AG04450 (cell line): ENCODE measurements at places on chromosomes 7 and 10.

- DNase-seq, result no peak
These were observed 87.2 kb upstream of the HPS1 start for GRCh38 chr10:98533746-98534445.

- no peak for DNase-seq
These were observed 138.6 kb upstream of the AKR1E2 start for GRCh38 chr10:4687397-4687796.

GRCh38 chr7:116554911-116555310, 30.1 kb downstream of the CAV1 start:
- no peak for DNase-seq

DNA sequence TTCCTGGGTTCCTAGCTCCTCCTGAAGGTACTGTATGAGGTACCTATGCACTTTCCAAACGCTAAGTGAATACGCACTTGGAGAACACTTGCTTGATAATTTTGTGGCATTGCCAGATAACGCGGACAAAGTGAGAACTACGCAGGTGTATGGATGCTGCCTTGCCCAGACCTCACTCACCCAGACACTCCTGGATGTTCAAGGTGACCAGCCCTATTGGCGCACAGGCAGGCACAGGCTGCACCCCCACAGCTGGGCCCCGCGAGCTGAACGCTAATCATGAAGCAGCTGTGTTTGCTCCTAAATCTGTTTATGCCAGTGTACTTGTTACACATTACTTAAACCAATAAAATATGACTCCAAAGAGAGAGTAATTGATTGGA, 27.3 kb downstream of the DIP2C start:
- DNase-seq, result no peak

- DNase-seq, result no peak
These were observed 36.3 kb downstream of the SLC25A13 start for GRCh38 chr7:96285579-96285978.

- no peak for DNase-seq
These were observed 122.7 kb upstream of the PRSS1 start for GRCh38 chr7:142626420-142627035.

- no peak for DNase-seq
These were observed 460.3 kb downstream of the SUGCT start for GRCh38 chr7:40595129-40595528.

DNA sequence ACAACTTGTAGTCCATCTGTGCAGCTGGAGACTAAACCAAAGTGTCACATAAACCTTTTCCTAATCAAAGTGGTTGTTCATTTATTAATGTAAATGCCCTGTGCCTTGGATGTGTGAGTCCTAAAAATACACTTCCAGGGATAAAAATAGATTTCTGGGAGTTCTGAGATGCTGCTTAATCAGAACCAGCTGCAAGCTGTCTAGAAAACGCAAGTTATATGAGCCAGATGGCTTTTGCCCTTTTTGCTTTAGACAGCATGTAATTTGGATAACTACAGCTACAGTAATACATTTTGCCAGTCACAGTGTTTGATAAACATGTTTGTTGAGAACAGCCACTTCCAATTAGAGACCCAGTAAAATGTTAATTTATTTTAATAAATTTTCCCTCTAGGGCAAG, 185.1 kb upstream of the PRPS1L1 start:
- DNase-seq, result peak; percentile 1

DNA sequence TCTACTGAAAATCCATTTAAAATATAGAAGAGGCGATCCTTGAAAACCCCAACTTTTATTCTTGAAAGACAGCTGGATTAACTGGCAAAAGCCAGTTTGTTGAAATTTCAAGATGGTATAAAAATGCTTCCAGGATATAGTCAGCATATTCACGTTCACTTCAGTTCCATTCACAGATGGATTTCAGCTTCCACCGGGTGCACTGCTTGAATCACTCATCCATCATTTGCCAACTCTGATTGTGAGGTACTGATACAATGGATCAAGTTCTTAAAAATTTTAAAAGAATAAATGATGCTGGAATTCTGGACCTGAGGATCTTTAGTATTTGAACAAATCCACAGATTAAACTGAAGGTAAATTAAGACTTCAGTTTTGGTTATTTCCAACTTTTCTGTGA, 2.4 kb downstream of the PURB start:
- DNase-seq, result no peak

DNA sequence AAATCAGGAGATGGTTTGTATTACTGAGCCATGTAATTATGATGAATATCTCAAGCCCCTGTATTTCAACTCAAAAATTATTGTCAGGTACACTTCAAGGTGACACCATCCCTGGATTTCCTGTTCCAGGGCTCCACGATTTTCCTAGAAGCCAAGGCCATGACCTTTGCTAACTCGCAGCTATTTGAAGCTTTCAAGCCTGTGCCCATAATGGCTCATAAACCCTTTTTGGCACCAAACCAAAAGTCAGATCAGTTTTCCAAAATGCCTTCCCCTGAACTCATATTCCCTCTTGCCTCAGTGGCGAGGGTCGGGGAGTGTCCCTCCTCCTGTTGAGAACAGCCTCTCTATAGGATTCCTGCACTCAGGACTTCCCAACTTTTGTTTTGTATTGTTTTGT, 70.8 kb downstream of the HIP1 start:
- no peak for DNase-seq

DNA sequence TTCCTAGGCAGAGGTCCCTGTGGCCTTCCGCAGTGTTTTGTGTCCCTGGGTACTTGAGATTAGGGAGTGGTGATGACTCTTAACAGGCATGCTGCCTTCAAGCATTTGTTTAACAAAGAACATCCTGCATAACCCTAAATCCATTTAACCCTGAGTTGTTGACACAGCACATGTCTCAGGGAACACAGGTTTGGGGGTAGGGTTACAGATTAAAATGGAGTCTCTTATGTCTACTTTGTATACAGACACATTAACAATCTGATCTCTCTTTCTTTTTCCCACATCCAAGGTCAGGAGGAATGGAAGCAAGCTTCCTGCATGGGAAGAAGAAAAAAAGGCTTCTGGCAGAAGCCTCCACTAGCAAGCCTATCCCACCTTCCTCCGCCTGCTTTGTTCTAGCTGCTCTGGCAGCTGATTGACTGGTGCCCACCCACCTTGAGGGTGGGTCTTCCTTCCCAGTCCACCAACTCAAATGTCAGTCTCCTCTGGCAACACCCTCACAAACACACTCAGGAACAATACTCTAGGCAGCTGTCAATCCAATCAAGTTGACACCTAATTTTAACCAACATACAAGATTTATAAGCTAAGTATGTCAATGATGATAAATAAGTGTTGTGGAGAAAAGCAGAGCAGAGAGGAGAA, 176.5 kb upstream of the CCZ1B start:
- DNase-seq, result no peak

DNA sequence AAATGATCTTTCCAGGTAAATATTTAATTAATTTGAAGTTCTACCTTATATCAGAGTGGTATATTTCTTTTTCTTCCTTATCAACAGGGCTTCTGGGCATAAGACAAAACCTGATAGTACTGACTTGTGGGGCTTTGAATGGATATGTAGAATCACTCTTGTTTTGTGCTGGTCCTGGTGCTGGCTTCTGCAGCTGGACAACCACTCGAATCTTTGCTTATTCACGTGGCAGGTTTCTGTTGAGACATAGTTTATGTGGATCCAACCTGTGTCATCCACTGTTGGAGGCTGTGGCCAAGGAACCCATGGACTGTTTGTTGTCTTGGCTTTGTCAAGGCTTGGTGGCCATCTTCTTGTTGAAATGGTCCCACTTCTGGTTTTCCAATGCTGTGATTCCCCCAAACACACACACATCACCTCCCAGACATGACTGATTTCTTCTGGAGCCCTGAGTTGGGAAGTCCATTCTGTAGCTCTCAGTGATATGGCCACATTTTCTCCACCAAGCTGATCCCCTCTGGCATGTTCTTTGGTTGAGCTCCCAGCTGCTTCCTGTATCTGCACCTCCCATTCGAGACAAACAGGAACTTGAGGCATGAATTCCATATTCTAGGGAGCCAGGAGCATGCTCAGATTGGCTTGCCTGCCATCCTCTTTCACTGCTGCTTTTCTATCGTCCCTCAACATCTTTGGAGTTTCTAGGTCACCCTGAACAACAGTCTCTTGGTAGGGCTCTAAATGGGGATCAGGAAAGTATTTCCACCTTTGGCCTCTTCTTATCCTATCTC, 19.5 kb downstream of the TAS2R41 start:
- DNase-seq, result no peak

GRCh38 chr10:113057948-113058522, 108.0 kb downstream of the TCF7L2 start:
- no peak for DNase-seq

GRCh38 chr7:27784399-27785053, 44.6 kb downstream of the TAX1BP1 start:
- no peak for DNase-seq

GRCh38 chr7:27185013-27185853, at the start of gene HOXA11:
Gene HOXA11 (minus strand): TSS chr7:27185232. CDS start chr7:27185144, 88 bp downstream.
- no peak for DNase-seq

DNA sequence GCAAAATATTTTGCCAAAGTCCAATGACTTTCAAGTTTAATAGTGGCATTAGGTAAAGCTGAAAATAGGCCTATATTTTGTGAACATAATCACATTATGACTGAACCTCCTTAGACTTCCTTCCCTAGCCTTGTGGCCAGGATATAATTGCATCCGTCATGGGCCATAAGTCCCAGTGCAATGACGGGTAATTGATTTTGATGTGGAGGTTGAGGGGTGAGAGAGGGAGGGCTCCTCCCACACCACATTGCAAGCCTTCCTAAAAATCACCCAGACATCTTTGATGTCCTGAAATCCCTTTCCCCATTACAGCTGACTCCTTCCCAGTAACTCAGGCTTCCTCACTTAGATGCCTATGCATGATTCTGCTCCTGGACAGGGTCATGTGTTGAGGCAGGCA, 25.6 kb downstream of the TAS2R41 start:
- DNase-seq, result no peak

GRCh38 chr10:106338486-106338885, 826.0 kb downstream of the SORCS1 start:
- DNase-seq, result no peak

DNA sequence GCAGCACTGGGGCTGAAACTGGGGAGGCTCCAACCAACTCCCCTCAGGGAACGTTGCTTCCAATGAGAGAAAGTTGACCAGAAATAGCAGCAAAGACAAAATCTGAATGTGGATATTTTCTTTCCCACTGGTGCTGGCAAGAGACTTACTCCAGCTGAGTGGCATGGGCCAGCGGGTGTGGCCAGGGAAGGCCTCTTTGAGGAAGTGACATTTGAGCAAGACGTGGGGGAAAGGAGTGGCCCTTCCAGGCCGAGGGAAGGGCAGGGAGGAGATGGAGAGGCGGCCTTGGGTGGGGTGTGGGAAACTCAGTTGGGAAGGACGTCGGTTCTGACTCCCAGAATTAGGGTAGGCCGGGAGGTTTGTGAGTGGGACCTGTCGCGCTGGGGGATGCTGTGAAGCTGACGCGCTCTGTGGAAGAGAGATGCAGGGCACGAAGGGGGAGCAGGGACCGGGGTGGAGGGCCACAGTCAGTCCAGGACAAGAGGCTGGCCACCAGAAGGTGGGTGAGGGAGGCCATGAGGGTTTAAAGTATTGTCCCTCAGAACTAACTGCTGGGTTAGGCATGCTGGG, 96.7 kb upstream of the IKZF1 start:
- no peak for DNase-seq

GRCh38 chr10:48462482-48463020, 142.3 kb downstream of the ARHGAP22 start:
- DNase-seq, result no peak

- no peak for DNase-seq
These were observed 60.9 kb downstream of the ANKRD7 start for GRCh38 chr7:118285358-118285757.

DNA sequence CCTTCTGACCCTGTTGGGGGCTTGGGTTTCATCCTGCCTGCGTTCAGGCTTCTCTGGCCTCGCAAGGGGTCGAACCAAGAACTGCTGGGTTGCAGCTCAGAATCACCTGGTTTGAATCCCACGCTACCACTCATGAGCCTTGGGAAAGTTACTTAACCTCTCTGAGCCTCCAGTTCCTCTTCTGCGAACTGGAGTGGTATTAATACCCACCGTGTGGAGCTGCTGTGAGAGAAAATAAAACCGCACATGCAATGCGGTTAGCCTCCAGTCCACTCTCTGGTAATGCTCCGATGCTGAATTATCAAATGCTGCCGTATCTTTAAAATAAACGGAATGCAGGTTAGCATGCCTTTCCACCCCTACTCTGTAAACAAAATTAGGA, 171.9 kb downstream of the ARHGAP12 start:
- DNase-seq, result no peak

- DNase-seq, result no peak
These were observed 146.3 kb upstream of the CELF2 start for GRCh38 chr10:10871352-10871751.

DNA sequence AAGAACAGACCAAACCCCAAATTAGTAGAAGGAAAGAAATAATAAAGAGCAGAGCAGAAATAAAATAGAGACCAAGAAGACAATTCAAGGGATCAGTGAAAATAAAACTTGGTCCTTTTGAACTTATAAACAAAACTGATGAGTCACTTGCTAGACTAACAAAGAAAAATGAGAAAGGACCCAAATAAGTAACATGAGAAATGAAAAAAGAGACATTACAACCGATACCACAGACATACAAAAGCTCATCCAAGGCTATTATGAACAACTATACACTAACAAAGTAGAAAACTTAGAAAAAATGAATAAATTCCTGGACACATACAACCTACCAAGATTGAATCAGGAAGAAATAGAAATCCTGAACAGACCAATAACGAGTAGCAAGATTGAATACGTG, 414.5 kb downstream of the HTR7 start:
- no peak for DNase-seq

DNA sequence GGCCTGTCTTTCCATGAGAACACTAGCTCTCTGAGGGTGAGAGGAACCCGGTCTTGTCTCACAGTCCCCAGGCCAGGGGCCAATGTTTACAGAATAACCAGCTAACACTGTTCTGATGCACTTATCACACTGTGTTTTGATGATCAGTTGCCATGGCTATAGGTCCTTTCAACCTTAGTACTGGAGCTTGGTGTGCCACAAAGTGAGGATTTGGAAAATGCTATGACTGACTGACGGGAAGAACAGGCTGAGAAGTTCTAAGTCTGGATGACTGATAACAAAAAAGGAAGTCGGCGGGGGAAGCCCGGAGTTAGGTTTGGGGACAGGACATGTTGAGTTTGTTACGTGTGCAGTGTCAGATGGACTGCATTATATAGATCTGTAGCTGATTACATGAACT, 141.8 kb downstream of the CTTNBP2 start:
- no peak for DNase-seq

- DNase-seq, result peak; percentile 77
These were observed 1.1 kb downstream of the DENND2A start for GRCh38 chr7:140639366-140640053.

DNA sequence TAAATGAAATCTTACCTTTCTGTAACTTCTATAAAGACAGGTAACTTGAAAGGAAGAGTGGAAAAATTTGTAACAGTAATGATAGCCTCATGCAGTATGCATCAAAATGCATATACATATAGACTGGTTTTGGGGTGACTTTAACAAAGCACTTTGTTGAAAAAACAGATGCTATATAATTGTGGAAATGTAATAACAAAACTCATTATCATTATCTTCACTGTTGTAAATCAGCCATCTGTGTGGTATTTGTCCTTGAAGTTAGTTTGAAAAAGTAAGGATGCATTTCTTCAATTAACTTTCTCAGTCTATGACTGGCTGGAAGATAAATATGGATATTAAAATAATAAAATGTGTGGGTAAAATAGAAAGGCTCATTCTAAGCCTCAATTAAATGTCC, 6.1 kb upstream of the DGKB start:
- no peak for DNase-seq
